ENCODE measurements at places on chromosomes 7 and 10.

DNA sequence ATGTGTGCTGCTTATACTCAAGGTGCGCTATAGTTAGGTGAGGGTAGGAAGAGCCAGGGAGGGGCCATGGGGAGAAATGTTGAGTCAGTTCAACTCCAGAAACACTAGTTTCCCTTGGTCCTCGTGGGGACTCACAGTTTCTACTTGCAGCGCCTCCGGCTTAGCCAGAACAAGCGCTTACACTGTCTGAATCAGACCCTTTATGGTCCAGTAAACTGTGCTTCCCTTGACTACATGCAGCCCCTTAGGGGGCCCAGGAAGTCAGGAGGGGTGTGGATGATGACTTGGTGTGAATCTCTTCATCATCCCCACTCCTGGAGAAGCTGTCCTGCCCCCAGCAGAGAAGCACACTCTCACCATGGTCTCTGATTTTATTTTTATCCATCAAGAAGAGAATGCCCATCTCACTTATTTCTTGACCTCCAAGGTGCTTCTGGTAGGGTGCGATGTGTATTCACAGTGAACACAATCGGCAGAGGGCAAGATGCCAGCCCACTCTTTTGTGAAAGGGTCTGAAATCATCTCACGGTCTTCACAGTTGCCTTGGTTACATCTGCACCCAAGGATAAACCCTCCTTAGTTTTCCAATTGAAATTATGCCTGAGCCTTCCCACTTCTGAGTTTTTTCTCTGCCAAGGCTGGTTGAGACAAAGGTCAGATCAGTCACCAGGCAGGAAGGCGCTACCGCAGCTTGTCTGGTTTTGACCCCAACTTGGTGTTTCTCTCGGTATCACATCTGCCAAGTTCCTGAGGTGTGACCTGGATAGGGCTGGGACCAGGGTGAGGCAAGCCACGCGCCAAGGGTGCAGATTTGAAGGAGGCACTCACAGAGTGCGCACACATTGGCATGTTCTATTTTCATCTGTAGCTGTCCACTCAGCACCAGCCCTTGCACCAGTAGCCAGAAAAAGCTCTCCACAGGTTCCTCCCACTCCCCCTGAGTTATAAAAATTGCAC, 62.7 kb upstream of the LRRC4 start:
- no peak for DNase-seq

- DNase-seq = no peak
Measured at GRCh38 chr7:39130857-39131526, 153.3 kb downstream of the POU6F2 start.

DNA sequence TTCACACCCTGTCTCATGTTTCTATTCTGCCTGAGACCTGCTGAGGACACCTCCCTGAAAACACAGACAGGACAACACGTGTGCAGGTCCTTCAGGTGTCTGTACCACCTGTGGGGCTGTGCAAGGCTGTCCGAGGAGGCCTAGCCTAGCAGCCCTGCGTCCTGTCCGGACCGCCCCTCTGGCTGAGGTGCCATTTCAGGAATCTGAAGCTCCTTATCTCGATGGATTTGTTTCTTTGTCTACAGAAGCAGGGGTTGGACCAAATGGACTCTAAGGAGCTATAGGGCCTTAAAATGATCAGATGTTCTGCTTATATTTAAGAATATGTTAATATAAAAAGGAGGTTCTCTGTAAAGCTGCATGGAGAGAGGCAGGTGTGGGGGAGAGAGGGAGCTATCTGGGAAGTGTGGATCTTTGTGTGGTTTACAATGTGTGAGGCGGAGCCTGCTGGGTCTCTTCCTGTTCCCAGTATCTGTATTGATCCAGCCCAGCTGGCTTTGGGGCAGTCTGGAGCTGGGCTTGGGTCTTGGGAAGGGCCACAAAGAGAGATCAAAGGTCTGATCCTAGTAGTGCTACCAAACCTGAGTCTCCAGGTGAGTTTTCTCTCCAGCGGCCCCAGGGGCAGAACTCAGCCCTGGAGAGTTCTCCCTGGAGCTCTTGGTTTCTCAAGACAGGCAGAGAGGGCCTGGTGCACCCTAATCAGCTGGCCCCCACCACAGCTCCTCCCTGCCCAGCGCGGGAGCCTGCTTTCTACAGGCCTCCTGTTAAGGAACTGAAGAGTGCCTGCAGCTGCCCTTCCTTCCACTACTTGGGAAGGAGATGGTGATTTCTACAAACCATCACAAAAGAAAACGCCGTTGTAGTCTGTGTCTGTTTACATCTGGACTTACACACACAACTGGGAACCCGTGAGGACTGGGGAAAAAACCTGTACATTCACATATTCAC, 3.4 kb upstream of the MNX1 start:
- DNase-seq = no peak

DNA sequence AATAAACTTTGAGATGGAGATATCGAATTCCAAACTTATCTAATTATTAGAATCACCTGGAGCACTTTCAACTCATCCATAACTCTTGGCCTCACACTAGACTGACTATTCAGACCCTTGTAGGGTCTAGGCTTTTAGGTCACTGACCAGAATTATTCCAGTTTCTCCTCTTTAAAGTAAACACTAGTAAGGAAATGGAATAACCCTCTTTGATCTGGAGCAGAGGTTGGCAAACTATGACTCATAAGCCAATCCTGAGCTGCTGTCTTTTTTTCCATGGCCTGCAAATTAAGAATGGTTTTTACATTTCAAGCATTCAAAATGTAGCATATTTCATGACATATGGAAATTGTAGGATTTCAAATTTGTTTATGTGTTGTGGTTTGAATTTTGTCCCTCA, 1601.9 kb downstream of the REEP3 start:
- no peak for DNase-seq

DNA sequence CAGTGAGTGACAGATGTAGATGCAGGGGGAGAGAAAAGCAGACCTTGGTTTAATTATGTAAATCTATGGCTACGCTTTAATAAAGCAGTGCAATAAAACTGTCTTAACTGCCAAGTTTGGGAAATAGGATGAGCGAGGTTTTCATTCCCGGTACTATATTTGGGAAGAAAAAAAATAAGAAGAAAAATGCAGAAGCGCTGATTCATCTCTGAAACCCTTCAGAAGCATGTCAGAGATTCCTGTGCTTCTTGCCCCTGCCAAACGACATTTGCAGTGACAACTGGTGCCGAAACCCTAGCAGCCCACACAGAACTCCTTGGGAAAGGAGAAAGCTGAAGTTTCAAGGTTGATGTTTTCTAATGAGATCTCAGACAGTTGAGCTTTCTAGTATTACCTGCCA, 380.7 kb downstream of the REEP3 start:
- no peak for DNase-seq

DNA sequence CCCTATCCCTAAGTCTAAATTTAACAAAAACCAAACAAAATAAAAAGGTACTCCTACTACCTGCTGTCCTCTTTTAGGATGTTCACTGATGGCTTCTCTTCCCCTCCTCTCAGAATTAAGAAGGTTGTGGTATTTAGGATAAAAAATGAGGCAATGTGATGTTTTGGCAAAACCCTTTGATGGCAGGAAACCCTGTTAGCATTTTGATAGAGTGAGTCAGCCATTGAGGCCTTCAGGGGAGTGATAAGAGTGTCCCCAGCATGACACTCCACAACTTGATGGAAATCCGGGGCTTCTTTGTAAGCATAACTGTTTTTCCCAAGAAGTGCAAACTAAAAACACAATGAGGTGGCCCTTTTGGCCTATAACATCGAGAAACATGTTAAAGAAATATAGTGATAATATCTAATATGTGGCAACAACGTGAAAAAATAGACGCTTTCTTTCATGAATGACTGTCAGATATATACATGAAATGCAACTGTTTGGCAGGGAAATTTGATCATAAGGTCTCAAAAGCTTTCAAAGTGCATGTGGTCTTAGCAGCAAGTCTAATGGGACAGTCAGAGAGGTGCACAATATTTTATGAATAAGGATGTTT, 55.0 kb downstream of the PRTFDC1 start:
- DNase-seq = no peak

DNA sequence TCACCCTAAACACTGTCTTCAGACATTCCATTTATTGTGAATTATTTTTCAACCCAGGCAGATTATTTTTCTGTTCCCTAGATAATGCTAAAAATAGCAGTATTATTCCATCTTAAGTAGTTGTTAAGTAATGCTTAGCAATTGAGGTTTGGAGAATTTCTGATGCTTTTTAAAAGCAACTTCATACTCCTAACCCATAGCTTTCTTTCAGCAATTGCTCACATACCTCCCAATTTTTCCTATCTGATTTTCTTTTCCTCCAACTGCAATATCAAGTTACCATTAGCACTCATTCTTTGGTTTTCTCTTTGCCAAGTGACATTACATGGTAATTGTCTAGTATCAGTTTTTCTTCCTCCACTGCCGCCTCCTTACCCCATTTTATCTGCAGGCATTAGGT, 104.7 kb downstream of the GPR85 start:
- no peak for DNase-seq

DNA sequence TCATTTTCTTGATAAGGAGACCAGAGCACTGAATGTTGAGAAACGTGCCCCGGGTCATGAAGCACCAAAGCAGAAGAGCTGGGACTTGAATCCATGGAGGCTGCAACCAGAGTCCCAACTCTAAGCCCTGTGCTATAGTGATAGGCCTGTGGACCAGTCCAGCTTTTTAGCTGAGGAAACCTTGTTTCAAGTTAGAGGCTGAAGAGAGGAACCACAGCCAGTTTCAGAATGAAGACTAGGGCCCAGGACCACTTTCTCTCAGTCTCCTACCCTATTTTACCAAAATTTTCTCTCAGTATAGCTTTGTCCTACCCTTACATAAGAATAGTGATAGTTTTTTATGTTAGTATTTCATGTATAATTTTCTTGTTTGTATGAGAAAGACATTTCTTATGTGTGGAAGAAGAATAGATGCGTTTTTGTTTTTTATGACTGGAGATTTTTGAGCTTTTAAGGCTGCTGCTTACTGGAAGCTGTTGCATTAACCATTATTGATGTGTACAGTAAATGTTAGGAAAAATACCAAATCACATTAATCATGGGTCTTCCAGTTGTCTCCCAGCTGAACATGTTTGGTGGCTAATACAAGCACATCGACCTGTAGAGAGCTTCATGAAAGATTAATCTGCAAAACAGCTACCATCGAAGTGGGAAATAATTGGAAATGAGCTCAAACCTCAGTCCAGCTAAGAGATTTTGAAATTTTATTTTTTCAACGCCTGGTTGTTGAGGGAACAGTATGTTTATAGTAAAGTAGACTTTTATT, 45.0 kb upstream of the CSTF2T start:
- no peak for DNase-seq

DNA sequence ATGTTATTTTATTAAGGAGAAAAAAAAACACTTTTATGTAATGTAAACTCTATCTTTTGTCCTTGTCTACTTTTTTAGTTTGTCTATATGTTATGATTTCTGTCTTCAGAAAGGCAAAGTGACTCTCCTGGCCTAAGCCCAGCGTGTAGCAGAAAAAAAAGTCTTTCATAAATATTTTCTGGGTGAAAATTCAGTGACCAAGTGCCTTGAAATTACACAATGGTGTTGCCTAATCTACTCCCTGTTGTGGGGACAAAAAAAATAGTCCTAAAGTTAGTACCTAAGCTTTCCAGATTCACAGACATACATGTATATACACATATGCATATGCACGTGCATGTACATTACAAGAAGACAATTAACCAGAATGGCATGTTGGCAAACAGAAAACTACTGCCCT, 1257.8 kb upstream of the SORCS1 start:
- no peak for DNase-seq

GRCh38 chr10:10819206-10819856, 198.3 kb upstream of the CELF2 start:
- no peak for DNase-seq

- no peak for DNase-seq
Measured at GRCh38 chr10:110422548-110422947, 75.2 kb upstream of the DUSP5 start.

GRCh38 chr7:128388145-128388485, 21.7 kb downstream of the IMPDH1 start:
- DNase-seq = no peak

- DNase-seq = no peak
Measured at GRCh38 chr7:87852306-87852705, 23.9 kb downstream of the SLC25A40 start.

GRCh38 chr10:108787932-108788331, 1135.4 kb downstream of the XPNPEP1 start:
- DNase-seq = no peak

DNA sequence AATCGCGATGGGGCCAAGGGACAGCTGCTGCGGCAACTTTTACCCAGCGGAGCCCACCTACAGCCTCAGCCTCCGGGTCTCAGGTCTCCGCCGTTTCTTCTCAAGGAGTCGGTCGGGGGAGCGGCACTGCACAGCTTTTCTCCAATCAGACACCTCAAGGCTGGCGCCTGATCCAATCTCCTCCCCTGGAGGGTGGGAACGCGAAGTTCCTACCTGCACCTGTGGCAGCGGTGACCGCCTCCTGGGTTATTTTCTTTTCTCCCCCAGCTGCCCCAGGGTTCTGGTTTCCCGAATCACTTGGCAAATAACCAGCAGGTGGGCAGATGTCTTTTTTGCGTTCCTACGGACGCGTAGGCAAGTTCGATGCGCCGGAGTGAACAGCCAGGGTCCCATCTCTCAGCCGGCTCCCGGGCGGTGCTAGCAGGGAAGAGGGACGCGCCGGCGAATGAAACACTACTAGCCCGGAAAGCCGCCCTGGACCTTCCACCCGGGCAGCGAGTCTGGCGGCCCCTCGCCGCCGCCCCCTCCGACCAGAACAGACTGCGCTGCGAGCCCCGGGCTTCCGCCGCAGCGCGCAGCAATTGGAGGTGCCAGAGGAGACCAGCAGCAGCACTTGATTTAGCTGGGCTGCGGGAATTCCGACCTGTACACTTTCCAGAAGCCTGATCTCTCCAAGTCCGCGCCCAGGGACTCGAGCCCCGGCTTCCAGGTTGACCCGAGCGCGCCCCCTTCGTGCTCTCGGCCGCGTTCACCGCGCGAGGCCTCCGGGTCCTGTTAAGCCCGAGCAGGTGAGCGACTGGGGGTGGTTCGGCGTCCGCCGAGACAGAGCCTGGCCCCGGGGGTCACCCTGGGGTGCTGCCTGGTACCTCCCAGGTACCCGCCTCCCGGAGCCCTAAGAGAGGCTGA, at the start of gene PRR15:
Gene PRR15, plus strand, starts transcription at position 246 of the 906 bp plus-strand sequence. CDS start 2,495 bp downstream, outside the sequence.
- DNase-seq = no peak

- no peak for DNase-seq
Measured at GRCh38 chr7:34109936-34110780, 204.8 kb downstream of the BMPER start.

GRCh38 chr10:110777017-110777416, 94.7 kb upstream of the PDCD4 start:
- DNase-seq = no peak

GRCh38 chr7:45133352-45133751, 21.9 kb upstream of the TBRG4 start:
- DNase-seq = no peak

- DNase-seq = no peak
Measured at GRCh38 chr7:50446542-50446960, 3.6 kb downstream of the FIGNL1 start.

DNA sequence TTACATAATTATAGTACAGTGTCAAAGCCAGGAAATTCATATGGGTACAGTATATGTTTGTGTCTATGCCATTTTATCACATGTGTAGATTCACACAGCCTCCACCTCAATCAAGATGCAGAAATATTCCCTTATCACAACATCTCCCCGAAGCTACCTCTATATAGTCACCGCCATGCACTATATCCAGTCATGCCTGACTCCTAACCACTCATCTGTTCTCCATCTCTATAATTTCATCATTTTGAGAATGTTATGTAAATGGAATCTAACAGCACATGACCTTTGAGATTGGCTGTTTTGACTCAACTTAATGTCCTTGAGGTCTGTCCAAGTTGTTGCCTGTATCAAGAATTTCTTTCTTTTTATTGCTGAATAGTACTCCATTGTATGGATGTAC, 22.3 kb upstream of the SLC25A13 start:
- no peak for DNase-seq

GRCh38 chr7:3722396-3722922, 421.4 kb downstream of the SDK1 start:
- DNase-seq = peak; percentile 86

- DNase-seq = no peak
Measured at GRCh38 chr10:80072584-80072983, 5.9 kb upstream of the TMEM254 start.
